Stimulated activated CD4-positive, alpha-beta T cell treated with anti-CD3 and anti-CD28 coated beads, Interleukin-1b, Interleukin-23, amount 100 ng/mL, for 24 hours (primary cell): ENCODE measurements at places on chromosomes 2 and 18.

DNA sequence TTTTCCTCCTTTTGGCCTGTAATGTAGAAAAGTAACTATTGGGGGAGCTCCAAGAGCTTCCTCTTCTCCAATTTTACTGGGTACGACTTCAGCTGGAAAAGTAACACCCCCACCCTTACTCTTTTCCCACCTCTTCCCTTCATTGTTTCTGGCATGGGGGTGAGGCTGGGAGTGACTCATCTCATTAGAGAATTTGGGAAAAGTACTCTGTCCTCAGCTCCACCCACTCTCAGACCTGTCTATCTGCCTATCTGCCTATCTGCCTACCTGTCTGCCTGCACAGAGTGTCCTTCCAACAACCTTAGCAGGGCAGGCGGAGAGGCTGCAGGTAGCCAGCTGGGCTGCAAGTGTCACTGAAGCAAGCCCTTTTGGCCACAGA, 93.6 kb downstream of the EPHA4 start:
- DNase-seq = no peak

DNA sequence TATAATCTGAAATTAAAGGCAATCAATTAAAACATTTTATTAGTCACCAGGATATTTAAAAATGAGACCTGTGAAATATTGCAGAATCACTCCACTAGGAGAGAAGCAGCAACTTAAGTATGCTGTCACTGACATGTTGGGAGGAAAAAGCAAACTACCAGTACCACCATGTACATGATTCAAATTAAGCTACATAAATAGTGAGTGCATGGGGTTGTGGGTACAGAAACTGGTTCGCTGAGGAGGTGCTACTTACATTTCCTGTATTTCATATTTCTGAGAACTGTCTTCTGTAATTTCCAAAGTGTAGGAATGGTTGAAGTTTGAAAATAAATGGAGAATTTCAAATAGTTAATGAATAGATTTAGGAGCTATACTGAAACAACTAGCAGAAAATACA, 7.9 kb upstream of the NR4A2 start:
- DNase-seq = no peak

- DNase-seq = no peak
Measured at GRCh38 chr18:26740396-26740795, 125.1 kb downstream of the AQP4 start.

GRCh38 chr2:113206251-113206650, 32.5 kb downstream of the PSD4 start:
- DNase-seq = no peak

GRCh38 chr18:41391616-41392595, 563.1 kb upstream of the PIK3C3 start:
- no peak for DNase-seq

DNA sequence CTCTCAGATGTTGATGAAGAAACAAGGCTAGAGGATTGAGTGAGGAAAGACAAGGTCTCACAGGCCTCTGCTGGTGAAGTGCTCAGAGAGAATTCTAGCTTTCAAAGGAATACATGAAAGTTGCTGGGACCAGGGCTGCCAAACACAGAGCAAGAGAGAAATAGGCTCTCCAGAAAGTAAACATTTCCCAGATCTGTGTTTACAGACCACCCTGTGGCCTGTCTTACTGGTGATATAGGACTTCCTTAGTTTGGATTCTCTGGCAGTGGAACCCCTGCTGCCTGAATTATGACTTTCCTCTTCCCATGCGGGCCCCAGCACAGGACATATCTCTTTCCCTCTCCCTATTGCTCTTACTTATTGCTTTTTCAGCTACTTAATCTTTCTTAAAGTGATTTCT, 64.5 kb downstream of the TACR1 start:
- DNase-seq = no peak

GRCh38 chr2:39408351-39409136, 28.5 kb downstream of the MAP4K3 start:
- DNase-seq = no peak

DNA sequence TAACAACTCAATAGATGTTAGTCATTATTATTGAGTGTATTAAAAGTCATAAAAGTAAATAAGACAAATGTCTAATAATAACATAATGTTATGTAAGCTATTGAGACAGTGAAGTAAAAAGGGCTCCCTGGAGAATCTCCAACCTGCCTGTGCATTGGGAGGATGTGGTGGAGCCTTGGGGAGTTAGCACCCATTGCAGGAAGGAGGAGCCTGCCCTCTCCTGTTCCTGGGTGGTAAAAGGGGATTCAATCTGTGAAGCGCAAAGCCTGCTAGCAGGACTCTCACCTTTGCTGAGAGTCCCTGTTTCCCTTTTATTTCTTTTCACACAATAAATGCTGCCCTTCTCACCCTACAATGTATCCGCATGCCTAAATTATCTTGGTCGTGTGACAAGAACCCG, 206.1 kb downstream of the RAB3GAP1 start:
- no peak for DNase-seq

- DNase-seq = no peak
Measured at GRCh38 chr2:190355968-190356644, 12.7 kb downstream of the INPP1 start.

DNA sequence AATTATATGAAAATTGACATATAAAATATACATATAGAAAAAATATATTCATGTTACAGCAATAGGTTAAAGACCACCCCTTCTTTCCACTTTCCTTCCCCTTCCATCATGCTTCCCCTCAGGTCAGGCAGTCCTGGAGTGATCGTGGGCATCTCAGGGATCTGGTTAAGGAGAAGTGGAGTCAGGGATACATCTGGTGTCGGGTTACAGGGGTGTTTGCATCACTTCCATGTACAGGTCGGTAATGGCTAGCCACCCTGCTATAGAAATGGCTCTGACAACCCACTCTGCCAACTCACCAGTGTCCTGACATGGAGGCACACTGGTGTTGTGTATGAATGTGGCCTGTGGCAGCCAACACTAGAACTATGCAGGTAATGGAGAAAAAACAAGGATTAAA, 36.3 kb upstream of the LGALSL start:
- no peak for DNase-seq

GRCh38 chr18:51091270-51091669, 61.3 kb downstream of the SMAD4 start:
- no peak for DNase-seq

DNA sequence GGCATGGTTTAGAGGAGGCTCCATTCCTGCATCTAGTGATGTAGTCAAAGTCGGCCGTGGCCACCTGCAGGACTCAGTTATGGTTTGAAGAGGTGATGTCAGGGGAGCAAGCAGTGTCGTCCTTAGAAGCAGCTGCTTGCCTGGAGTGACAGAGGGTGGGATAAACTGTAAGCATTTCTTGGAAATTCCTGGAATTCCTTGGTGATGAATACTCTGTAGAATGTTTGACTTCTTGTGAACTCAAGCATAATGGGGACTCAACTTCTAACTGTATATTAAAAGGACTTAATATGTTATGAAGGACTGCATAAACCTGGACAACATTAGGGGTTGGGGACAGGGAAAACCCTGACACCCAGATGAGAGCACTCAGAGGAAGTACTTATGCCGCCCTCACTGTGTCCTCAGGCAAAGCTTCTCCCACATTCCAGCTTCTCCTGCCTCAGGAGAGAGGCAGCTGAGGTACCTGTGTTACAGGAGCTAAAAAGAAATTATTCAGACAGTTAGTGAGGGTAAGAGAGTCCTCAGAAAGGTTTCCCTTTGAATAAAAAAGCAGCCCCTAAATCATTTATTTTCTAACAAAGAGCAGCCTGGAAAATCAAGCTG, 459.9 kb upstream of the CELF4 start:
- no peak for DNase-seq

DNA sequence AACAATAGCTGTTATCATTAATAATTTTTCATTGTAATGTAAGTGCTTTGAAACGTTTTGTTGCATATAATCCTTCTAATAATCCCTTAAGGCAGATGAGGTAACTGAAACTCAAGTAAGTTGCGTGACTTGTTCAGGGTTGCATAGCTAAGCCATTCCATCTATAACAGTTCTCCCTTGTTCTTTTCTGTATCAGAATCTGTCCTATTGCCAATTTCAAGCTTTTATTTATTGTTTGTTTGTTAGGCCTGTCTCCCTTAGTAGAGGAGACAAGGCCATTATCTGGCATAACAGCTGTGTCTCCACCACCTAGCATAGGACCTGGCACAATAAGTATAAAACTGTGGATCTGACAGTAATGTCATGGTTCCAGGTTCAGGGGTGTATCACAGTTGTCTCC, 19.4 kb downstream of the BABAM2 start:
- DNase-seq = no peak

GRCh38 chr2:183242937-183243336, 118.7 kb downstream of the NUP35 start:
- no peak for DNase-seq

DNA sequence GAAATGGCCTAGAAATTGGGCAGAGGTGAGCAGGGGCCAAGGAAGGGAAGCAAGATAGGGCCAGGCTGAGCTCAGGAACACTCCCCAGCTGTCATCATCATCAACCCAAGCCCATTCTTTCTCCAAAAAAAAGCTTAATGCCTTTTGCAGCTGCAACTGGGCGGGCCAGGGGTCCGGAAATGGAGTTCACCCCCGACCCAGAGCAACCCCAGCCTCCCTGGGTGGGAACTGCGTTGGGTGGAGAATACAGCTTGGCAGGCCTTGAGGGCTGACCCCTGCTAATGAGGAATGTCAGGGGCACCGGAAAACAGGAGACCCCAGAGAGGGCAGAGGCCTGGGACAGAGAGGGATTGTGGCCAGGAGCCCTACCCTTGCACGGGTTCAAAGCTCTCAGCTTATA, 64.8 kb downstream of the TNS1 start:
- no peak for DNase-seq

DNA sequence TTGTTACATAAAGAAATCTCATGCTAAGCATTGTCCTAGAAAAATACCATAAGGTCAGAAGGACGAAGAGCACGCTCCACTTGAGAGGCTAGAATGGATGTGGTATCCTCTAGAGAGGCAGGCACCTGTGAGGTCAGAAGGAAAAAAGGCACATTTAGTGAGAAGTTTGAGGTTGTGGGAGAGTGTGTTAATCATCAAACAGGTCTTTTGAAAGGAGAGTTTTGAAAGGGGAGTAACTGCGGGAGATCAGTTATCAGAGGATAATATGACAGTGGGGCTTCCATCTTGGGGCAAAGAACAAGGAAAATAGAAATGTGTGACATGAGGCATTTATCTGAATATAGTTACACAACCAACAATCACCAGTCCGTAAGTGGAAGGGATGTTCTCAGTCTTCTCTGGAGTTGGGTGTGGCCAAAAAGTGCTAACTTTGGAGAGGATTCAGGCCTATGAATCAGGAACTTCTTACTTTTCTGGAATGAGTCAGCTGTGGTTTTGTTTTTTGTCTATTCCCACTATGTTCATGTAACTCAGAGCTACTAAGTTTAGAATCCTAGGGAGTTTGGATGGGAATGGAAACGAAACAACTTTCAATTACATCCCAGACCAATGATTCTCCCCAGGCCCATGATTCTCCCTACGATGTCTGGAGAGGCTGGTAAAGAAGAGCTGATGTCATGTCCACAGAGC, 451.4 kb upstream of the ST6GAL2 start:
- no peak for DNase-seq

- DNase-seq = no peak
Measured at GRCh38 chr2:162025121-162025911, 48.7 kb downstream of the DPP4 start.

DNA sequence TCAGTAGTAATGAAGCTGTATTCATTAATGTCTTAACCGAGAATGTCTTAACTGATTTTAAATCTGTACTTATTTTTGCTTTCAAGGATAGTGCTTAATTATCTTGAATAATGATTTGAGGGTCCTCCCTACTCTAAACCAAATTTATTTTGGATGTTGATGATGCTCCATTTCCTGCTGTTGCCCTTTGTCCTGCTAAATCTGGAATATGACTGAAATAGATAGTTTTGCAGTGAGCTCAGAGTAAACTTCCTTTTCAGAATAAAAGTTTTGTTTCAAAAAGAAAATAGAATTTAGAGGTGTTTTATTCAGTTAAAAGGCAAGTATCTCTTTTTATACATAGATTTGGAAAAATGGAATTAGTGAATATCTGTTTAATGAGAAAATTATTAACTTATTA, 8.1 kb downstream of the NBEAL1 start:
- no peak for DNase-seq

DNA sequence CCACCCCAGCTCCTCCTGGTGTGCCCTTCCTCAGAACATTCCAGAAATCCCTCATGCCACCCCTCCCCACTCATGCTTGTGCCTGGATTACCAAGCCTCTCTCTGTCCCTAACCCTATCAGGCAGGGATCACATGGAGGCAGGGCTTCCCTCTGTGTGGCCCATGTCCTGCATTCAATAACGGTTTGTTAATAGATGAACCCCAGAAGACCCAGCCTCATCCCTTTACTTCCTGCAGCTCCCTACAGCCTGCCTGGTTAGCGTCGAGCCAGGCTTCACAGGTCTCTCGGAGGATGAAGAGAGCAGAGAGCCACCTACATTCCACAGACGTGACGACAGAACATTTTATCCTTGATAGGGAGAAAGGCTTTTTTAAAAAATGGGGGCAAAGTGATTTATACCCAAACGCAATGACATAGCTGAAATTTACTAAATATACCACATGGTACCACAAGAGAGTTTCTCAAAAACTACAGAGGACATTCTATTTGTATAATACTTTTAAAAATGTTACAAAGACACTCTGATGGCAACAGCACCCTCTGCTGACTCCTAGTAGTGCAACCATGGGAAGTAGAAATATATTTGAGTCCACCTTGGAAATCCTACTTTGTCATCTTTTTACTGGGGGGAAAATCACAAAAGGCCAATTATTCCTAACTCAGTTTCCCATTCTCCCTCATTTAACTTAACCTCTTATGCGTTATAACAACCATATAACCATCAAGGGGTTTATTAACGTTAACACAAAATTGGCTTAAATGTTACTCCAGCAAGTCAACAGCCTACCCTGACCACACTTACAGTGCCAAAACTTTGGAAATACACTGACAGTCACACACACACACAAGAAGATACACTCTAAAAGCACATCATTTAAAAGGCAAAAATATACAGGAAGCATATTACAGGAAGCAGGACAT, 30.7 kb downstream of the FBXO15 start:
- DNase-seq = no peak

DNA sequence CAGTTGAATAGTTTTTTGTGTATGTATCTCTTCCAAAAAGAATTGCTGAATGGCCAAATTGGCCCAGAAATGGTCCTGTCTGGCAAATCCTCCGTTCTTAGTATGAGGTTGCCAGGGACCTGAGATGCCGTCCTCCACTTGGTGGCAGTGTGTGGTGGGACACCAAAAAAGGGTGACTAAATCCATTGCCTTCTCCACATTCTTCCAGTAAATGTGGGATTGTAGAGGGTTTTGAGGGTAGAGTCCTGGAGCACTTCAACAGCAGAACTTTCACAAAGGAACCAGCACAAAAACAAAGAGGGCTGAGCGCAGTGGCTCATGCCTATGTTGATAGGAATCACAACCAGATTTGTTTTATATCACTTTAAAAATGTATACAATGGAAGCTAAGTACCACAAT, 199.9 kb downstream of the BCL2 start:
- no peak for DNase-seq

- no peak for DNase-seq
Measured at GRCh38 chr18:38010971-38011857, 445.6 kb upstream of the CELF4 start.

GRCh38 chr2:100972452-100972851, 29.6 kb upstream of the RPL31 start:
- DNase-seq = no peak

- no peak for DNase-seq
Measured at GRCh38 chr2:160803881-160804280, 310.3 kb upstream of the RBMS1 start.
